ENCODE measurements at places on chromosomes 2 and 18.

DNA sequence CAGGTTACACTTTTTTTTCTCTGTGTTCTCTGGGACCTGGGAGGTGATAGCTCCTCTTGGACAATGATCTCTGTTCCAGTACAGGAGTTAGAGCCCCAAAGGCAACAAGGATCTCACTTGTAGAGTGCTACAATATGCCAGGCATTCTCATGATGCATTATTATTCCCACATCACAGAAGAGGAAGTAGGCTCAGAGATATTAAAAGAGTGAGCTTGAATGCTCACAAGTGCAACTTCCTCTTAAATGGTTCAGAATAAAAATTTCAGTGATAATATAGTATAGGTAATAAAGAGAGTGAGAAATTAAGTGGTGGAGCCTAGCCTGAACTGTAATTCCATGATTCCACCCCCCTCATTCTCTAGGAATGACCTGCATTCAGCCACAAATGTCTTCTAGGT, 21.4 kb downstream of the POLE4 start:
- DNase-seq, result no peak

GRCh38 chr2:42722320-42723190, 41.4 kb downstream of the OXER1 start:
- DNase-seq, result peak; percentile 38

- DNase-seq, result no peak
These were observed 115.0 kb downstream of the CERS6 start for GRCh38 chr2:168571061-168571460.

GRCh38 chr2:207352978-207353671, 176.6 kb upstream of the CREB1 start:
- no peak for DNase-seq

- DNase-seq, result peak; percentile 49
These were observed 48.6 kb downstream of the NRP2 start for GRCh38 chr2:205730701-205731582.

DNA sequence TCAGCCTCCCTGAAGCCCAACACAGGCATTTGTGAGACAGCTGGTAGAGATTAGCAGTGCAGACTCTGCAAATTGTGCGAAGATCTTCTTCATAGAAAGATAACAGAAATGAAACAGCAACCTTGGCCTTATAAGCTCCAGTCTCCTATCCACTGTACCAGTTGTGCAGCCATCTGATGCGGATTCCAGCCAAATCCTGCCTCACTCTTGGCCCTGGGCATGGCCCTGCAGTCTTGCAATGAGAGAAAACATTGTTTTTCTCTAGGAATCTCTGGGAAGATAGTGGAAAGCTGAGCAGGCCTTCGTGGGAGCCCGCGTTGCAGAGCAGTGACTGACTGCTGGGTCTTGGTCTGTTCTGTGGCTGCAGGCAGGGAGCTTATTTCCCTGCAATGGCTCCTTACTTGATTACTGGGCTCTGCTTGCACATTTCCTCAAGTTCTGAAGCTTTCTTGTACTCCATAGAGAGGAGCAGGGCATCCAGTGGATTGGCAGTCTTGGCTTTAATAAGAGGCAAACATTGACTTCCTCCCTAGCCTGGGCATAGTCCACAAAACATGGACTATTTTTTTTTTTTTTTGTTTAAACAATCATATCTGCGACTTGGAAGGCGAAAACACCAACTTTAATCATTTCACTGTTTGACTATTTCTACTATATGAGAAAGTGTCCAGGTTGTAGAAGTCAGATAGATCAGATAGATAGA, 193.0 kb downstream of the ACTR3 start:
- no peak for DNase-seq

DNA sequence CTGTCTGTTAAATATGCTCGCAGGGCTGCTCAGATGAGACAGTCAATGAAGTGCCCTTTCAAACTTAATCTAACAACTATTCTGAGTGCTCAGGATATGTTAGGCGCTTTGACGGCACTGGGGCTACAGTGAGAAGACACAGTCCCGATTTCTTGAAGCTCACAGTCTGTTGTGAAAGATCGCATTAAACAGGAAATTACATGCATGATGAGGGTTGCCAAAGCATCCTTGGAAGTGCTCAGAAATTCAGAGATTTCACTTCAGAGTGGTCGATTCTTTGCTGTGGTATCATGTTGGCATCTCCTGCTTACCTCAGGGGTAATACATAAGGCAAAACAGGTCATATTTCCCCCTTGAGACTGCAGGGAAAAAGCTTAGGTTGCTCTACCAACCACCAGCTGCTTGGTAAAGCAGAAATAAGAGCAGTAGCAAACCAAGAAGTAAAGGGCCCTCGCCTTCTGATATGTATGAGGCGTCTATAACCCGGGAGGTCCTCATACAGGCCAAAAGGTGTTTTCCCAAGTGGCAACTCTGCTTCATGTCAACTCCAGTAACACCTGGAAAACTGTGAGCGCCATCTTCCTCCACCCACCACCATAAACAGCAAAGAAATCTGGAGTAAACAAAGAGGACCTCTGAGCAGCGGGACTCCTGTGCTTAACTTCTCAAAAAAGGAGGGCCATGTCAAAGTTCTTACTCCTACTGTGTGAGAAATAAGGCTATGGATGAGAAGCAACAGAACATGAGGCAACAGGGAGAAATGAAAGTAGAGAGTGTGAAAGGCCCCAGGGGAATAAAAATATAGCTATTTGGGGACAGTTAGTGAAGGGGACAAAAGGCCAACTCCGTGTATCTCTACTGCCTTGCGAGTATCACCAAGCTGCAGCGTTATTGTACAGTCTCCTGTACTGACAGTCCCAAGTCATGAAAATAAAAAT, 79.3 kb downstream of the CLHC1 start:
- DNase-seq, result no peak

GRCh38 chr18:10785798-10786197, 260.0 kb downstream of the NAPG start:
- DNase-seq, result no peak

DNA sequence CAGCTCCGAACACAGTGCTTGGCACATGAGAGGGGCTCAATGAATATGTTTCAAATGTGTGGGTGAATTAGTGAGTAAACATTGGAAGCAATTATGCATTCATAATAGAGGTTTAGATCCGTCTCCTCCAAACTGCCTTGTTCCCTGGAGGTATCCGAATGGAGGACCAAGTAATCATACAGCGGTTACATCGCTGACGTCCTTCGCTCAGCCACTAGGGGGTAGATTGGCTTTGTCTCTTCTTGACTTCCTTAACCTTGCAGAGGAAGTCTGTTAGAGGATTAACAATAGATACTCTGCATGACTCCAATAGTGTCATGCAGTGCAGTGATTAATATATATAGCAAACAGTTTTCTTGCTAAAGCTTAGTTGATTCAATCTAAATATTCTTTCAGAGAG, 517.0 kb downstream of the PTPRM start:
- DNase-seq, result peak; percentile 7

- no peak for DNase-seq
These were observed 42.3 kb downstream of the RPRD1A start for GRCh38 chr18:36025025-36025424.

GRCh38 chr2:121696410-121696930, 40.2 kb downstream of the NIFK start:
- DNase-seq, result no peak

All from MG63 (cell line).